ENCODE measurements at places on chromosomes 7 and 10.

DNA sequence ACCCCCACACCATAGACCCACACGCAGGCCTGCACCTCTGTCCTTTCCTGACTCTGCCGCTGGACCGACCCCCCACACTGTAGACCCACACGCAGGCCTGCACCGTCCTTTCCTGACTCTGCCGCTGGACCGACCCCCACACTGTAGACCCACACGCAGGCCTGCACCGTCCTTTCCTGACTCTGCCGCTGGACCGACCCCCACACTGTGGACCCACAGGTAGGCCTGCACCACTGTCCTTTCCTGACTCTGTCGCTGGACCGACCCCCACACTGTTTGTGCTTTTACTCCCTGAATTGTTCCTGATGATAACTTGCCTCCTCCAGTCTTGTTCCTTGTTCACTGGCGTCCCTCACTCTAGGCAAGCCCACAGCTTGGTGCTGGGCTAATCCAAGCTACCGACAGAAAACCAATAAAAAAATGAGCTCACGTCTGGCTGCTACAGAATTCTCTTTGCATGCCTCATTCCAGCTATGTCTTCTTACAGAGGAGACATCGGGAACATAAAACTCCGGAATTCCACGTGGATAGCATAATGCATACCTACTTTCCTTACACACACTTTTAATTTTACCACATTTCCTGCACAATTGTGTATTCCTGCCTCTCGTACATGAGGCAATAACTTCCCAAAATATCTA is 494.3 kb downstream of the PTPRN2 start:
- no peak for DNase-seq

DNA sequence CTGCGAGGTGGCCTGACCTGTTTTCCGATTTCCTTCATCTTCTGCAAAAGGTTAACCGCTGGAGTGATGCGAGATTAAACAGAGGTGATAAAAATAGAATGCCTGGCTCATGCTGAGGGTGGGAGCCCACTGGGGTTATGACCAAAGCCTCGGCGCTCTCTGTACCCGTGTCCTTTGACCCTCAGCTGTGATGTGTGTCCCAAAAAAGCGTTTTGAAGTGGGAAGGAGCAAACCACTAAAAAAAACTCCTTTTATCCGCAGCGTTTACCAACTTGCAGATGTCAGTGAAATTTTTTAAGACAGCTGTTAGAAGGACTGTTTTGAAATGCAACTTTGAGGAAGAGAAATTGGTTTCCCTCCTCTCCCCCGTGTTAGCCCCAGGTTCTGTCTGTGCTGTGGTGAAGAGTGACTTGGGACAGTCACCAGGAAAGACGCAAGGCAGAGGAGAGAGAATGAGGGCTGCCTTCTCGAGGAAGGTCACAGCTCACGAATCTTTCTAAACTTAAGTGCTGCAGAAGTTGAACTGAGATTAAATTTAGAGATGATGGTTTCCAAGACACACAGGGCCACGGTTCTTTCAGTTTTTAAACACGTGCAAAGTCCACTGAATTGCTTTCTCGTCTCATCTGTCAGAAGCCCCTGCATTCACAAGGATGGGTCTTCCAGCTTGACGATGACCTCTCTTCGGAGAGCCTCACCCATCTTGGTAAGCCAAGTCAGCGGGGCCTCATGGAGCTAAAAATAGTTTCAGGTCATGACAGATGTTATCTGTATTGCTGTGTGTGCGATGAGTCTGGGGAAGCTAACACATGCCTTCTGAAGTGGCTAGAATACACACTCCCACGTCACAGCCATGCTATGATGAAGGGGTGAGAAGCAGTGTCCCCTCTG is 27.6 kb downstream of the AMZ1 start:
- DNase-seq: no peak

GRCh38 chr10:128000471-128001362 is 93.8 kb downstream of the PTPRE start:
- DNase-seq: no peak

DNA sequence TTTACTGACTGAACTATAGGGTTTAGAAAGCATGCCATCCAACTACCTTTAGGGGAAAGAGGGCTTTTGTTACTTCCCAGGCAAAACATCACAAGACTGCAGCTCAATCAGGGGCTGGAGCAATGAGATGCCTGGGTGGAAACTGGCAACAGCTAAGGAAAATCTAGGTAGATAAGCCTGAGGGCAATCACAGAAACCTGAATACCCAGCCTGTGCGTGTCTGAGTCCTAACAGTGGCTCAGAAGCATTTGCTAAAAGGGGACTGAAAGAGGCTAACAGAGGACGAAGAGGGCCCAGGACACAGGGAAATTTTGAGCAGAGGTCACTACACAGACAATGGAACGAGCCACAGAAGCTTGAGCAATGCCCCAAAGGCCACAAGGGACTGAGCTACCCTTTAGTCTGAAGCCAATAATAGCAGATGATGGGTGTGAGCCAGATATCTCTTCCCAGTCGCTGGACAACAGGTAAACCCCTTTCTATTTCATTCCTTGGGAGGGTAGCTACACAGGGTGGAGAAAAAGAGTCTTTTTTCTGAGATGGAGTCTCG is 79.1 kb downstream of the ITGA8 start:
- DNase-seq: no peak

- no peak for DNase-seq
Measured at GRCh38 chr7:1019789-1020610, 24.3 kb upstream of the GPR146 start.

- no peak for DNase-seq
Measured at GRCh38 chr7:132537456-132538145, 38.7 kb downstream of the PLXNA4 start.

GRCh38 chr10:83222300-83222699 is 917.0 kb upstream of the GHITM start:
- DNase-seq: no peak

GRCh38 chr10:98246911-98247805 is 20.8 kb downstream of the LOXL4 start:
- no peak for DNase-seq

- no peak for DNase-seq
Measured at GRCh38 chr10:9615189-9615588, 1402.5 kb upstream of the CELF2 start.

GRCh38 chr10:73404690-73405089 is 9.2 kb downstream of the ANXA7 start:
- DNase-seq: no peak

Measured in liver (tissue), 10 donors.